ENCODE measurements at places on chromosomes 16 and 17.

- no peak for DNase-seq
Observed at GRCh38 chr17:33137426-33137825, 145.8 kb downstream of the SPACA3 start.

GRCh38 chr17:77890771-77891170 lies 67.7 kb upstream of the TNRC6C start:
- no peak for DNase-seq

- no peak for DNase-seq
Observed at GRCh38 chr16:68371276-68371651, 60.4 kb downstream of the PRMT7 start.

DNA sequence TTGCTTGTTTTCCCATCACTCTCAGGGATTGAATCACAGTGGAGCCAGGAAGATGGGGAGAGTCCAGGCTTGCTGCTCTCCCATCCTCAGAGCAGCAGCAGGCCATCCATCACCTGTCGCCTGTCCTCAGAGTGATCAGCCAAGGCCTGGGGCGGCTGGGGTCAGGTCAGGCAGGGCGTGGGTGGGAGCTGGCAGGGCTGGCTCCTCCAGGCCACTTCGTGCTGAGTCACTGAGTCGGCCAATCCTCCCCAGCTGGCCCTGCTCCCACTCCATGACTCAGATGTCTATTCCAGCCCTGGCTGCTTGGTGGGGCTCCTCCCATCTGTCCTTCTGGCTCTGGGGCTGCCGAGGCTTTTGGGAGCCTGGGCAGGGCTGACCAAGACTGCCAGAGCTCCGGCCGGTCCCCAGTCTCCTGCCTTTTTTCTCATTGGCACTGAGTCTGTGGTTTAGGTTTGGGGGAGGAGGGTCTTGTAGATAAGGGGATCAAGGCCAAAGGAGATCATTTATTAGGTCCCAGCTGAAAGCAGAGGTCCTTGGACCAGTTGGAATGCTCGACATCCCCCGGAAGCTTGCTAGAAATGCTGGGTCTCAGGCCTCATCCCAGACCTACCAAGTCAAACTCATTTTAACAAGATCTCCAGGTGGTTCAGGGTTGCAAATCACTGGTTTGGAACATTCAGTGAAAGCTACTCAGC lies 72.7 kb downstream of the ABCC1 start:
- DNase-seq, result no peak

DNA sequence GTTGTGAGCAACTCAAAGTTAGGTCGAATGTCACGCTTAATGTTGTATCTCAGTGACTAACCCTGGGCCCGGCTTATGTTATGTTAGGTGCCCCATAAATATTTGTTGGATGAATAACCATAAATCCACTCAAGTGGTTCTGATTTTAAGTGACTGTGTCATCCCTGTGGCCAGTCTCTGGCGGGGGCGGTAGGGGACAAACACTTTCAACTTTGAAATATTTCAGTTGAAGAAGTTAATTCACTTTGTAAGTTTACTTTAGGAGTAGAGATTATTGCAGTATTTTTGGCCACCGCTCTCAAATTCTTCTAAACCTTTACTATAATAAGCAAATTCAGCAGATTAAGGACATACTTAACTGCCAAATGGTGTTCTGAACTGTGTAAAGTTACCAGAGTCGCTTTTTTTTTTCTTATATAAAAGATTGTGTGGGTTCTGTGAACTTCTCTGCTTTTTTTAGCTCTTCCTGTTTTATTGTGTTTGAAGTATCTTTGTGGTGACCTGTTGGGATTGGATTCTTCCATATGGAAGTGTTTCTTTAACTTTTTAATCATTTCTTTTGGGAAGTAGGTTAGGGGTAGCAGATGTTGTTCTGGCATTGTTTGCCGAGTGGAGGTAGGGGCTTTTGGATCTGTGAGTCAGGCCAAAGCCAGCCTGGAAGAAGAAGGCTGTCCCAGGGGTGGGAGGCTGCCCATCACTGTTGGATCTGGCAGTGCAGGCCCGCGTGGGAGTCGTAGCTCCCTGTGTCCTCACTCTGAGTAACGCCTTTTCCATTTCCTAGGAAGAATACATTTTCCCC lies 61.4 kb upstream of the TBX2 start:
- no peak for DNase-seq

DNA sequence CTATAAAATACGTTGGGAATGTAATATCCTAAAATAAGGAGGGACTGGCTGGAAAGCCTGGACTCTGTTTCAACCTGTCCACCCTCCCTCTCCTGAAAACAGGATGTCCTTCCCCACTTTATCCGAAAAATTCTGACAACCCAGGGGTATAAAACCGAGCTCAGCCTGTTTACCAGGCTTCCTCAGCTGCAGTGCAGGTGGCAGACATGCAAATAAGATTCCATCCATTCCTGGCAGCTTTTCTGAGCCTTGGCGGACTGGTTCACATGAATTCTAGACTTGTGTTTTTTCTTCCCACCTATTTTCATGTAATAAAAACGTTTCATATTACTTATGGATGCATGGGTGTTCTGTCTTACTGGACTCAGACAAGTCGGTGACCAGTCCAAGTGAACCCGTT lies 479.3 kb downstream of the KCNJ18 start:
- DNase-seq, result no peak

DNA sequence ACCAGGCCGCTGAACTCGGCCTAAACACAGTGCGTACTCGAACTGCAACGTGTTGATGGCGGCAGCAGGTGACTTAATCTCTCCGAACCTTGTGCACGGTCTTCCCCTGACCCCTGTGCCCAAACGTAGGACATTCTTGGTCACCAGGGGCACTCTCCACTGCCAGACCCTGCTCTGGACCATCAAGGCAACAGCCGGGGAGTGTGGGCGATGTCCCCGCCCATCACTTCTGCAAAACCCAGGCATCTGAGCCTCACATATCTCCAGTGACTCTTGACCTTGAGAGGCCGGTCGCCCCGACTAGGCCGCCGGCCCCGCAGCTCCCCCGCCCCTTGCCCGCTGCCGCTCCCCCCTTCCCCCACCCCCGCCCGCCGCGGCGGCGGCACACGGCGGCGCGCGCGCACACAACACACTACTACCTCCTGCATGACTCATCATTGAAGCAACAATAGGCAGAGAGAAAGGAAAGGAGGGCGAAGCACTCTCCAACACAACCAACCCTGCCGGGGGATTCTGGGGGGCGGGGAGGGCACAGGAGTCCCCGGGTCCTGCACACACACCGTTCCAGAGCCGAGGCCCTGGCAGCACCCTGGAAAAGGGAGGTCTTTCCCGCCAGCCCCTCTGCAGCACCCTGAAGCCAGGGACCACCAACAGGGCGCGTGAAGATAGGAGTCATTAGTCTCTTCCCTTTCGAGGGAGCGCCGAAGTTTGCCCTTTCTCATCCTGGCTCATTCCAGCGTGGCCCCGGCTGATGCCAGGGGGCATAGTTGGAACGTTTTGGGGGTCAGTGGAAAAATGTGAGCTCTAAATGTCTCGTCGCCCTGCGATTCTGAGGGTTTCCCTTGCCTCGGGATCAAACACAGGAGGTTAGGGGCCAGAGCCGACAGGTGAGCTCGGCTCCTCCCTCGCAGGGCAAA lies 1.9 kb downstream of the MNT start:
- peak; percentile 43 for DNase-seq

- DNase-seq, result no peak
Observed at GRCh38 chr17:7884581-7885366, 3.8 kb upstream of the CHD3 start.

DNA sequence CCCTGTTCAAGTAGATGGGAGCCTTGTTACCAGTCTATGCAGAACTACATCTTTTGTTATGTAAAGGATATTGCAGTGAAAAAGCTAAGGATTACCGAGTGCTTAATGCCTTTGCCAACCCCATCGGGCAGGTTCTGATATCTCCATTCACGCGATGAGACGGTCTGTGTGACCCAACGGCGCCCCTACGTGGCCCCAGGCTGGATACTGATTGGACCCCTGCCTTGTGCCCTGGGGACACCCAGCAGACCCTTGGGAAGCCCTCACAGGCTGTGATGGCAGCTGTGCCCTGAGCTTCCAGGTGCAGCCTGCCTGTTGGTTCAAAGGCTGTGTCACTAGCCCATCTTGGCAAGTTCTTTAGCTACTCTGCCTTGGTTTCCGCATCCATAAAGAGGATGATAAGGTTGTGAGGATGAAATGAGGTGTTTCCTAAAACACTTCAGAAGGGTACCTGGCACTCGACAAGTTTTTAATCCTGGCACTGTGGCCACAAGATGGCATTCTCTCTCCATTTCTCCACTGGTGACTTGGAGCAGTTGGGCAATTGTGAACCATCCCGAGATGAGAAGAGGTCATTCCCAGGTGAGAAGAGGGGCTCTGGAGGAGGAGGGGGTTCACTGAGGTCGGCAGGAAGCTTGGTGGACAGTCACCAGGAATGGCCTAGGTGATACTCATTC lies 33.6 kb downstream of the HAPSTR1 start:
- DNase-seq, result no peak

DNA sequence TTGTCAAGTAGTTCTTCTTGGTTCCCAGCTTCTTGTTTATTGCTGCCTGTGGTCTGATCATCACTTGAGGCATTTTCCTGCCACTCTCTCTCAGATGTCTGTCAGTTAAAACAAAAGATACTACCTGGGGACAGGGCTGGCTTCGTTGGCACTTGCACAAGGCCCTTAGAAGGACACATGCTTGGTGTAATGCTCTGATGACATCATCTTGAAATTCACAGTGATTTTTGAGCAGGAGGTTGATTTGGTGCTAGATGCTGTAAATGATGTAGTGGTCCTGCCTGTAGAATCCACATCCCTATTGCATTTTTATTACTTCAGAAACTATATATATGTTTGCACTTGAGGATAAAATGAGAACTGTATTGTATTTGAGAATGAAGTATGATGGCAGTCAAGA lies 210.3 kb downstream of the LGALS9B start:
- DNase-seq, result no peak

DNA sequence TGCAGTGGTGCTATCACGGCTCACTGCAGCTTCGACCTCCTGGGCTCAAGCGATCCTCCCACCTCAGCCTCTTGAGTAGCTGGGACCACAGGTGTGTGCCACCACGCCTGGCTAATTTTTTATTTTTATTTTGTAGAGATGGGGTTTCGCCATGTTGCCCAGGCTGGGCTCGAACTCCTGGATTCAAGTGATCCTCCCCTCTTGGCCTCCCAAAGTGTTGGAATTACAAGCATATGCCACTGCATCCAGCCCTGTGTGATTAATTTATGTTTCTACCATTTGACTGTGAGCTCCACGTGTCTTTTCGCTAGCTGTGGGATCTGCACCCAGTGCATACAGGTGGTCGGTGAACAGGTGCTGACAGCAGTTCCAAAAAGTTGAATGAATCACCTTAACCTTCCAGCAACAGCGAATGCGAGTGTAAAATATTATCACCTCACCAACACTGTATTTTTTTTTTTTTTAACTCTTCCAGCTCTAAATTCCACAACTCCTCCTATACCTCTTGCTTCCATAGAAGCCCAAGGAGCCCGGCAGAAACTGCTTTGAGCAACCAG lies 484 bp upstream of the NUDT7 start:
- no peak for DNase-seq

Measured in COR-L47 (cell line).